Muscle of arm (tissue), 14 donors: ENCODE measurements at places on chromosomes 5 and 9.
A peak's percentile ranks its signal among the peaks of the same experiment; 100 is the strongest.

DNA sequence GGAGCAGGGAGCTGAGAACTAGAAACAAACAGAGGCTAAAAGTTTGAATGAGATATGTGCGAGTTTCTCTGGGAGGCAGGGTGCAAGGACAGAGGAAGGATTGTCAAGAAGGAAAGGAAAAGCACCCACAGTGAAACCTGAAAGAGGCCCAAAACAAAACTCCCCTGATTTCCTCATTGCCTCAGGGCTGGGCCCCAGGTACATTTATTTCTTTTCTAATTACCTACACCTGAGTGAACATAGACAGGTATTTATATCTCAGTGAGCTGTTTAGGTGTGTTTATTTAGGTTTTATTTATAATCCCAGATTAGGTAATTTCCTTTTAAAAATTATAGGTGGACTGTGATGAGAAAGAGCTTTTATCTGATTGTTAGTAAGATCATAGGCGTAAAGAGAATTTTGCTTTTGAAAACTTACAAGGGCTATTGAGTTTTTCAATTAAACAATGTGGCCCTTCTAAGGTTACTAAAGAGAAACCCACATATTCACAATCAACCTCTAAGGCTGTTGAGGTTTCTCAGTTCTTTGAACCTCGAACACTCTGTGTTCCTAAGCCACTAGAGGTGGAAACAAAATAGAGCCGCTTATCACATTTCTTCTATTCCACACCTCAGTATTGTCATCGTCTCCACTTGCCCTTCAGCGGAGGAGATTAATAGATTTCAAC lies 344.8 kb downstream of the ZNF608 start:
- DNase-seq: no peak

GRCh38 chr9:3331801-3332200 lies 194.0 kb downstream of the RFX3 start:
- no peak for DNase-seq

- no peak for DNase-seq
These were observed 582.0 kb upstream of the TUSC1 start for GRCh38 chr9:26260238-26260637.

- no peak for DNase-seq
These were observed 57.6 kb downstream of the SPOCK1 start for GRCh38 chr5:137441476-137441875.

- DNase-seq: no peak
These were observed 4.0 kb upstream of the SHOC1 start for GRCh38 chr9:111798786-111799185.

- no peak for DNase-seq
These were observed 335.0 kb downstream of the DEPDC1B start for GRCh38 chr5:60365001-60365400.

GRCh38 chr9:126449725-126450667 lies 123.4 kb downstream of the MVB12B start:
- DNase-seq: no peak

DNA sequence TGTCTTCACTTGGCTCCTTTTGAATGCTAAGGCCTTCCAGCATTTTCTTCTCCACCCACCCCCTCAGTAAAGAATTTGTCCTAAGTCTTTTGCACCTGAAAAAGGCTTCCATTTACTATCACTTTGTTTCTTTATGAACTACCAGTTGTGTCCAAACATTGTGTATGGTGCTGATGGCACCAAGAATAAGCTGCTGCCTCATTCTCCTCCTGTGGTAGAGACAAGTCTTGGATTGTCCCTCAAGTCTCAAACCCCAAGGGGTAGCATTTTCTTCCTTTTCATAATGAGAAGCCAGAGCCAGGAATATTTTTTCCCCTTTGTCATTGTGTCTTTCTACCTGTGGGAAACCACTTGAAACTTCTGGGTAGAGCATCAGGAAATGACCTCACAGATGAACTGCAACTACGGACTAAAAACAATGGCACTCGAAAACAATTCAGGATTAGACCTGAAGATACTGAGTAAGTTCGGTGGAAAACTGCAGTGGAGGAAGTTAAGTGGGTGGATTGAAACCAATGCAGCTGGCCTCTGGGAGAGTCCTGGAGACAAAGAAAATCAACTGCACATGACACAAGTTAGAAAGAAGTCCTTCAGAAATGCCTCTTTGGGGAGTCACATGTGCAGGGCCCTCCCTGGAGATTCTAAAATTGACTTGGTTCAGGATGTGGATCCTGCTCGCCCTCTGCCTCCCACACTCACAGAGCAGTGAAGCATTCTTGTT lies 80.5 kb downstream of the SH3RF2 start:
- no peak for DNase-seq

DNA sequence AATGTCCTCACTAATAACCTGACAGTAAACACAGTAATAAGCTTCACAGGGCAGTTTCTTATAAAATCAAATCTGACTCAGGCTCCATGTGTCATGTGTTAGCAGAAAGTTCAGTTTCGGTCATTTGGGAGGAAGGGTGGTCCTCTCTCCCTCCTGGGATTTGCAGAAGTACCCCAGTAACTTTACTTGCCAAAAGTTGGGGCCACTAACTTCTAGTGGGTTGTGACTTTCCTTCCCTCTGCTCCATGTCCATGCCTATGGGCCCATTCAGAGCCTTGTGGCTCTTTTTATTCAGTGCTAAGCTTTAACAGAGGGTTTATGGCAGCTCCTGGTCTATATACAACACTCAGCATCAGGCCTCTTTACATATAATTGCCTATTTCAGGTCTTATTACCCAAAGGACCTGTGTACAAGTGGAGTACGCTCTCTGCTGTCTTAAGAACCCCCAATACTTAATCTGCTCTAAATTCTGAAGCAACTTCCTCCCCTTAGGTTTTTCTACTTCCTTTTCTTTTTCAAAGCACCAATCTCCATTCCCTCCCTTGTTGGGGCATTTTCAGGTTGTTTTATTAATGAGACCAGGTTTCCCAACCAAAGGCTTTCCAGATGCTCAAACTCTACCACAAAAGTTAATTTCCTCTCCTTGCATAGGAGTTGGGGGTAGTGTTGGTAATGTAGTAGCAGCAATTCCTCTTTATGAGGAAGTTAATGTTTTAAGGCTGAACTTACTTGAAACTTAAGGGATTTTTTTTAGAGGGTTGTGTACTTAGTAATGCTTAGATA lies 107.7 kb downstream of the CCDC192 start:
- DNase-seq: no peak

GRCh38 chr5:111836426-111836825 lies 79.4 kb upstream of the NREP start:
- DNase-seq: no peak

DNA sequence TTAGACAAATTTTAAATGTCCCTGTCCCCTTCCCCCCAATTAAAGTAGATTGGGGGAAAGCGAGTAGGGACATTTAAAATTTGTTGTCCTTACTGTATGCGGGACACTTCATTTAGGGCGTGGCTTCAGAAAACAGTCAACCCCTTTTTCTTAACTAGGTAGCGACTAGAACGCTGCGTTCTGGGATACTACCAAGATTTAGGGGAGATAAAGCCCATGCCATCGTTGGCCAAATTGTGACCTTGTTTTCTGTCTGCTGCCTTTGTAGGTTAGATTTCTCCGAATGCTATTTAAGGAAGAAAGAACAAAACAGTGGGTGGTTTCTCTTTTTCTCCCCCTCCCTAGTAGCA lies 1.2 kb downstream of the CKS2 start:
- DNase-seq: peak; percentile 17

DNA sequence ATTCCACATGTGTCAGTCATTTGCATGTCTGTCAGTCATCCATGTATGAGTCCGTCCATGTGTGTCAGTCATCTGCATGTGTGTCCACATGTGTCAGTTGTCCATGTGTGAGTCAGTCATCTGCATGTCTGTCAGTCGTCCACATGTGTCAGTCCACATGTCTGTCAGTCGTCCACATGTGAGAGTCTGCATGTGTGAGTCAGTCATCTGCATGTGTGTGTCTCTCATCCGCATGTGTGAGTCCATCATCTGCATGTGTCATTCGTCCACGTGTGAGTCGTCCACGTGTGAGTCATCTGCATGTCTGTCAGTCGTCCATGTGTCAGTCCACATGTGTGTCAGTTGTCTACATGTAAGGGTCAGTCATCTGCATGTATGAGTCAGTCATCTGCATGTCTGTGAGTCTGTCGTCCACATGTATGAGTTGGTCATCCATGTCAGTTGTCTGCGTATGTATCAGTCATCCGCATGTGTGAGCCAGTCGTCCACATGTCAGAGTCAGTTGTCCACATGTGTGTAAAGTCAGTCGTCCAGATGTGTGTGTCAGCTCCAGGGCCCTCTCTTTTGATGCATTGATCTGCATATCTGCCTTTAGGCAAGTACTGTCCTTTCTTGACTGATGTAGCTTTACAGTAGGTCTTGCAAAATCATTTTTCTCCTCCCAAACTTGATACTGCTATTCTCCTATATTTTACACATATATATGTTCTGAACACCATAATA lies 72.5 kb upstream of the CACNA1B start:
- DNase-seq: no peak

DNA sequence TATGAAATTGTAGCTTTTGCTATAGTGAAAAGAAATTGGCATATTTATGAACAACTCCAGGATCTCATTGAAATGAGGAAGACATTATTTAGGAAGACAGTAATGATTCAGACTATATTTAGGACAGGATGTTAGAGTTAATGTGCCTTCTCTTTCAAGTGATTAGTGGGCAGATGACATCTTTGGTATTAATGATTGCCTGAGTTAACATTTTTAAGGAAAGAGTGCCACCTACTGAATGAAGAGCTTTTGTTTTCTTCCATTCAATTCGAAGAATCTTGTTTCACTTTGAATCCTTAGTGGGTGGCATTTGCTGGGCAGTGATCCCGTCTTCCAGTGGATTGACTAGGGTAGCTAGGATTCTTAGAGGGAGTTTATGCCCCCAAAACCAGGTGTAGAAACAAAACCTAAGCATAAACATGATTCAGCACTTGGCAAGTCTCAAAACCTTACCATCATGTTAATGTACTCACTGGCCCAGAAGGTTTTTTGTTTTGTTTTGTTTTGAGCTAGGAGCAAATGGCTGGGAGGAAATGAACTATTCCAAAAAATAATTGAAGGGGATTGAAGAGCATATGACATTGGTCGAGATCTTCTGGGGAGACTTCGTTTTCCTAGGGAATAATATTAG lies 23.2 kb downstream of the MAP3K1 start:
- DNase-seq: peak; percentile 63

DNA sequence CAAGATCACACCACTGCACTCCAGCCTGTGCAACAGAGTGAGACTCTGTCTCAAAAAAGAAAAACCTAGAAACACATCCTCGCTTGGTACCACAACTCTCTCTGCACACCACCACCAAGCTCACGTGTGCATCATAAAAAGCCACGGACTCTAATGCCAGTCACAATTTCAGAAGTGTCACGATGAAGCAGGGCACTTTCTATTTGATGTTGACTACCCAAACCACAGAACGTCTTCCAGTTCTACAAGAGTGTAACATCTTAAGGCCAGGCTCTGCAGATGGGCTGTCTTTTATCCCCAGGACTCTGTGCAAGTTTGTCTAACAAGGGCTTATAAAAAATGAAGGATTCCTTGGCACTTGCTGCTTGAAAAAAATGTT lies 22.9 kb downstream of the GFPT2 start:
- no peak for DNase-seq

- DNase-seq: no peak
These were observed 30.0 kb upstream of the CAMLG start for GRCh38 chr5:134708301-134708700.

GRCh38 chr9:34332076-34332964 lies 3.0 kb downstream of the NUDT2 start:
- no peak for DNase-seq
